ENCODE measurements at places on chromosomes 4 and X.

GRCh38 chr4:183544109-183544508 is 39.3 kb downstream of the ING2 start:
- no peak for DNase-seq

GRCh38 chr4:21888195-21888976 is 60.2 kb downstream of the KCNIP4 start:
- no peak for DNase-seq

DNA sequence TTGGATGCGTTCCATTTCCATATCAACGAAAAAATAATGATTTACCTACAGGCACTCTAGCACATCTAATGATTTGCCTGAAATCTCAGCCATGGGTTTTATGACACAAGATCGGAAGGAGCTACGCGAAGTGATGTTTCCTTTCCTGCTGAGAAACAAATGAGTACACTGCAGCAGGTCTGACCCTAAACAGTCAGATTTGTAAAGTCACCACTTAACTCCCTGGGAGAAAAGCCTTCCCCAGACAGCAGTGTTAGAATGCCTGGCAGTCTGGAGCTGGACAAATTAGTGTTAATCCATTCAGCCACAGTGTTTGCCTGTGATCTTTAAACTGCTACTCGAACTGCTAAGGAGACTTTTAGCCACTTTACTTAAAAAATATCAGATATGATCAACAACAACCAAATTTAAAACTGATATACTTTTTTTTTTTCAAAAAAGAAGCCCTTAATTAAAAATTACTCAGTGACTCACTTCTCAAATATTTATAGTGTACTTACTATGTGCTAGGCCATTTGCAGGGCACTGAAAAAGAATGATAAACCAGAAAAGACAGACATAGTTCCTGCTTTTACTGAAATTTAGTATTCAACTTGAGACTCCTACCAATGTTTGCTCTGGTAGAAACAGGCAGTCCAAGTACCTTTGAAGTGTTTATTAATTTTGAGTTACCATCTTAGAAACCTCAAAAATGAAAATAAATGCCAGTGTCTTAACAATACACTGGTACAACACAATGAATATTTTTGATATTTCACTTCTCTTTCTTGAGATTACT is 104.5 kb downstream of the SHISA3 start:
- DNase-seq: no peak

- DNase-seq: no peak
Observed at GRCh38 chr4:83828601-83829000, 292.7 kb downstream of the GPAT3 start.

- no peak for DNase-seq
Observed at GRCh38 chrX:139758250-139758649, 50.3 kb upstream of the MCF2 start.

- peak; percentile 46 for DNase-seq
Observed at GRCh38 chr4:31370866-31371465, 650.8 kb downstream of the PCDH7 start.

GRCh38 chrX:131626681-131627296 is 82.9 kb downstream of the OR13H1 start:
- DNase-seq: no peak

DNA sequence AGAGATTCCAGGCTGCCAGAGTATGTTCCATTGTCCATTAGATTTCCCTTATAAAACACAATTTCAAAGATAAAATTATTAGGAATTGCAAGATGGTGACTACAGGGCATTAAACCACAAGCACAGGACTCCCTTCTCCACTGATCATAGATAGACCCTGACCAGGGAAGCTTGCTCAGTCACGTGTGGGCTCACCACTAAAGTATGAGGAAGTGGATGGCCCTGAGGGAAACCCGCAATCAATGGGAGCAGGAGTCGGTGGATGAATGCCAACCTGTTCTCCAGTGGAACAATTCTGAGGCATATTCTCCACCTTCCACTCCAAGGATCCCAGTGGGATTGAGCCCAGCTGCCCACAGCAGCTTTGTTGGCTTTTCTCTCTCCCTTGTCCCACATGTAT is 515.7 kb downstream of the BCOR start:
- peak; percentile 12 for DNase-seq

GRCh38 chr4:151540728-151541388 is 131.9 kb downstream of the FHIP1A start:
- peak; percentile 88 for DNase-seq

DNA sequence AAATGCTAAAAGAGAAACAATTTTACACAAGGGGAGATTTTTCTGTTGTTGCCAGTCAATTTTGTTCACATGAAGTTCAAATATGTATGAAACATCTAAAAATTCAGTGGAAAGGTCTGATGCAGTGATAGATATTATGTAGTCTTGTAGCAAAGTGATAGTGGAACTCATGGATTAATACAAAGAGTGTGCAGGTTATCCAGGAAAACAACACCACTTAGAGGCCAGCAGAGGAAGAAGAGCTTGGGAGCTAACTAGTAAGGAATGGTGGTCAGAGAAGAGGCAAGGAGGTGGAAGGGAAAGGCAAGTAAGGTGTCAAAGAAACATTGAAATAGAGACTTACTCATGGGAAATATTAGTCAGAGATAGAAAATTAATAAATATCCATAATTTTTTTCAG is 395.6 kb downstream of the MAPK10 start:
- DNase-seq: no peak
